ENCODE measurements at places on chromosomes 11 and 22.
A peak's percentile ranks its signal among the peaks of the same experiment; 100 is the strongest.

- no peak for DNase-seq
Observed at GRCh38 chr22:22552630-22553029, 6.4 kb downstream of the PRAME start.

- no peak for DNase-seq
Observed at GRCh38 chr11:107271425-107271824, 186.2 kb downstream of the CWF19L2 start.

GRCh38 chr22:36419177-36419911 is 31.6 kb upstream of the MYH9 start:
- no peak for DNase-seq

- DNase-seq, result no peak
Observed at GRCh38 chr11:133425245-133425644, 107.1 kb downstream of the OPCML start.

- DNase-seq, result no peak
Observed at GRCh38 chr11:37109286-37109585, 511.2 kb upstream of the RAG2 start.

DNA sequence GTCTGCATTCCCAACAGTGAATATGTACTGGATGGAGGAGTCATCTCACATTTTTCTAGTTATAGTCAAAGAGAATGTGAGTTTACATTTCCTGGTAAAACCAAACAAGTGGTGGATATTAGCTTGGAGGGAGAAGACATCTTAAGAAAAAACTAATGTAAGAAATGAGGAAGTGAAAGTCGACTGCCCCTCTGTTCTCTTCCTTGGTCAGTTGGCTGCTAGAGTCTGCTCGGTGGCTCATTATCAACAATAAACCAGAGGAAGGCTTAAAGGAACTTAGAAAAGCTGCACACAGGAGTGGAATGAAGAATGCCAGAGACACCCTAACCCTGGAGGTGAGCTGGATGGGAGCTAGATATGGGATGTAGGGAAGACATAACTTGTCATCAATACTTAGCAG is 5.8 kb downstream of the SLC22A9 start:
- no peak for DNase-seq

- no peak for DNase-seq
Observed at GRCh38 chr11:7982582-7983119, 4.5 kb upstream of the EIF3F start.

GRCh38 chr22:48897645-48898370 is 929.9 kb downstream of the BRD1 start:
- no peak for DNase-seq

GRCh38 chr11:23310276-23310675 is 450.0 kb upstream of the CCDC179 start:
- DNase-seq, result no peak

DNA sequence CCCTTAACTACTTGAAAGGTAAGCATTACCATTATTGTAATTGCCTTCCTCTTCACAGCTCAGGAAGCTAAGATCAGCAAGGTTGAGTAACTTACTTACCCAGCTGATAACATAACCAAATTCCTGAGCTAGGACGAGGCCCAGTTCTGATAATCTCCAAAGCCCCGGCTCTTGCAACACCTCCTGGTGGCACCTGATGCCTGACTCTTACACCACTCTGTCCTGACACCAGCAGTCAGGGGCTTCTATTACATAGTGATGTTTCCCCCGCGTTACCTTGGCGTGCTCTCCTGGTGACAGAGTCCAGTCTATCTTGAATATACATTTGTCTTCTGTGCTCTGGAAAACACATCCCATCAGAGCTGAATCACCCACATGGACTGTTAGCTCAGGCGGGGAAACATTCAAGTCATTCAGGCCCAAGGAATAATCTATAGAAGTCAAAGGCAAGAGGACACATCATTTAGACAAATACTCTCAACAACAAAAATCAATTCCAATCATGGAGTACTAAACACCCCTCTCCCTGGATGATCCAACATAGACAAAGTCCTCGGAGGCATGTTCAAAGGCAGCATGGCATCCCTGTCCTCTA is 12.6 kb downstream of the JAML start:
- no peak for DNase-seq

GRCh38 chr11:33515347-33515746 is 185.3 kb downstream of the C11orf91 start:
- DNase-seq, result no peak

GRCh38 chr11:60910711-60911380 is 3.1 kb upstream of the TMEM109 start:
- no peak for DNase-seq

DNA sequence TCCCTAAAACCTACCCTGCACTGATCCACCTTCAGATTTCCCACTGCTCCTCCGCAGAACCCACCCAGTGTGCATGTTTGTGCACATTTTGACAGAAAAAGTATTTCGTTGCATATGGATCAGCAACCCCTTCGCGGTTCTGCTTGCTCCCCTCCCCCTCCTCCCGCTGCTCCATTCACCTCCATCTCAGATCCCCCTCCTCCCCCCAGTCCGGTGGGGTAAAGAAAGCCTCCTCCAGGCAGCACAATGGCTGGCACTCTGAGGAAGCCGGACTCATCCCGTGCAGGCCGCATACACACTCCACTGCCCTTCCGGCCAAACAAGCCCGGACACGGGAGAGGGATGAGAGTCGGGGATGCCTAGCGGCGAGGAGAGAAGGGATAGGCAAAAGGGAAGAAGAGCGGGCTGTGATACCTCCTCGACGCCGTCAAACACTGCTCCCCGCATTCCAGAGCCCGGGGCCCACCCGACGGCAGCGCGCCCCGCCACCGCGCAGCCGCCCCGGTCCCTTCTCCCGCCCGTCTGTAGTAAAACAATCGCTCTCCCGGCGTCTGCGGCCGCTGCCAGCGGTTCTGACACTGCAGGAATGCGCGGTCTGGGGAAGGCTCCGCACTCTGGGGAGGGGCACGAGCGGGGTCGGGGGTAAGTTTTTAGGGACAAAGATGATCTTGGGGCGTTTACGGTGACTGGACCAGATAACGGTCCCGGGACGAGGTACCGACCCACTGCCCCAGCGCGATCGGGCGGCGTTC is 915 bp downstream of the FEZ1 start:
- no peak for DNase-seq

DNA sequence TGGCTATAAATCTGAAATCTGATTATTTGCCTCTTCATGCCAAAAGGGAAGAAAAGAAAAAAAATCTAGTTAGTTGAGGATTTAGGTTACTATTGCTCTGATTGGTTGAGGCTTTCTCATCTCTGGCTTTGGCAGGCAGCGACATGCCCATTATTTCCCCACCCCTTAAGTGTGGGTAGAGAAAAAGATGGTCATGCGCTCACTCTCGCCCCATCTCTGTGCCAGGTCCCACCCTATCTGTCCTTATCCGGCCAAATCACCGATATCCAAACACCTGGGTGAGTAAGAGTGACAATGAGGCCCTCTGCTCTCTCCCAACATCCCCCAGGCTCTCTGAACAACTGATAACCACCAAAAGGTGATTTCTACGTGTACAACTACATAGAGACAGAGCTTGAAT is 31.2 kb upstream of the SNX19 start:
- no peak for DNase-seq

- DNase-seq, result no peak
Observed at GRCh38 chr22:43782448-43782847, 29.7 kb downstream of the EFCAB6 start.

- peak; percentile 68 for DNase-seq
Observed at GRCh38 chr11:111982019-111982464, 43.2 kb upstream of the DLAT start.

GRCh38 chr11:117817368-117818040 is 7.0 kb downstream of the FXYD2 start:
- DNase-seq, result peak; percentile 70

GRCh38 chr22:50004918-50005317 is 7.6 kb downstream of the IL17REL start:
- DNase-seq, result no peak

DNA sequence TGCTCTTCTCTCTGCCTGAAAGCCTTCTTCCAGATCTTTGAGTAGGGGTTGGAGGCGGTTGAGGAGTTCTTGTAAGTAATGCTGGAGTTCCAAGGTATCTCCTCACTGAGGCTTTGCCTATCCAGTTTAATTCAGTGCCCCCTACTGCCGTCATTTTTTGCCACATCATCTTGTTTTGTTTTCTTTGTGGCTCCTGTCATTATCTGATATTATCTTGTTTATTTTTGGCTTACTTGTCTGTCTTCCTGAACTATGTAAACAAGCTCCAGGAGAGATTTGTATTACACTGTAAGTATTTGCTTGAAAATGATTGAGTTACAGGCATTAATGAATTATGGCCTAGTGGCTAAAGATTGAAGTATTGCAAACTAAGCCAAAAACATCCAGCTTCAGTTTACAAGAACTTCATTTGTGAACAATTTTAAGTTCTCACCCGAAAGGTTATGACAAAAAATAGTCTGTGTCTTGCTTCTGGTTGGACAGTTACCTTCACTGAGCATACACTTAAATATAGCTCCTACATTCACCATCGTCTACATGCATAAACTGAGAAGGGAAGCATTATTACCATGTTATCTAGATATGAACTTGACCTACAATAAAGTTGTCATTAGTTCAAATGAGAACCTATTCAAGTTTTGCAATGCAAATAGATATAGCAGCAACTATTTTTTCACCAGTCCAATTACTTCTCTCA is 154.8 kb downstream of the ARHGAP42 start:
- DNase-seq, result no peak

- DNase-seq, result no peak
Observed at GRCh38 chr11:3166268-3167142, 1.4 kb upstream of the OSBPL5 start.

DNA sequence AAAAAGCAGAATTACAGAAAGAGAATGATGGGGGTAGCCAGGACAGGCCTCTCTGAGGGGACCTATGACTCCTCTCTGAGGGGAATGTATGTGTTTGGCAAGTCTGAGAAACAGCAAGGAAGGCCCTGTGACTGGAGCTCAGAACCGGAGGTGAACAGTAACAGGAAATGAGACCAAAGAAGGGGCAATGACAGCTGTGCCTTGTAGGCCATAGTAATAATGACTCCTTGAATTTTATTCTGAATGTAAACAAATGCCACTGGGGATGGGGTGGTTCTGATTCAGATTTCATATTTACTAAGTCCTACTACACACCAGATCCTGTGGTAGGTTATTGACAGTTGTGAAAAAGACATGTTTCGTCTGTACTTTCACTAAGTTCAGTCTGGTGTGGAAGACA is 52.8 kb upstream of the APOA1 start:
- no peak for DNase-seq

DNA sequence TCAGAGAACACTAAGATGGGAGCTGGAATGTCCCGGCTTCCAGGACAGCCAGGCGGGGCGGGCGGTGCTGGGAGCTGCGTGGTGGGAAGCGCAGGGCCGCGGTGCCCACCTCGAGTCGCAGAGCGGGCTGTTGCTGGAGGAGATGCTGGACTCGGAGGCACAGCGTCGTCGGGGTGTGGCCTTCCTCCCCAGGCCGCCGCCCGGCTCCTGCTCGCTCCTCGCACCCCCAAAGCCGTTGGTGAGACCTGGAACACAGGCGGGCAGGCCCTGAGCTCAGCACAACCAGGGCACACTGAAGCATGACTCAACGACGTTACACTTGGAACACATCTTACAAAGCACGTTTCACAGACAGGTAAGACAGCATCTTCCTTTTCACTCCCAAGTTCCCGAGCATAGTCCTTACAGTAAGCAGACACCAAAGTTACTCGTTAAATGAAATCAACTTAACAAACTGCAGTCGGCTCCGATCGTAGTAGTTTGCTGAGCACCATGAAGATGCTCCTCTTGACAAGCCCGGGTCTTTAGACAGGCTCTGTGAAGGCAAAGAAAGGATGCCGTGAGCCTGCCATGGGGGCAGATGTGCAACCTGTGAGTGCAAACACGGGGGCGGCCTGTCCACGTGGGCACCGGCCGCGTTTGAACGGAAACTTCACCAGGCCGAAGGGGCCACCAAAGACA is 50.0 kb downstream of the BRD1 start:
- DNase-seq, result no peak

GRCh38 chr11:84687433-84687832 is 939.7 kb downstream of the DLG2 start:
- DNase-seq, result no peak

GRCh38 chr22:37235897-37236607 is 8.0 kb downstream of the RAC2 start:
- no peak for DNase-seq

GRCh38 chr11:73182824-73183321 is 35.2 kb upstream of the P2RY2 start:
- no peak for DNase-seq

DNA sequence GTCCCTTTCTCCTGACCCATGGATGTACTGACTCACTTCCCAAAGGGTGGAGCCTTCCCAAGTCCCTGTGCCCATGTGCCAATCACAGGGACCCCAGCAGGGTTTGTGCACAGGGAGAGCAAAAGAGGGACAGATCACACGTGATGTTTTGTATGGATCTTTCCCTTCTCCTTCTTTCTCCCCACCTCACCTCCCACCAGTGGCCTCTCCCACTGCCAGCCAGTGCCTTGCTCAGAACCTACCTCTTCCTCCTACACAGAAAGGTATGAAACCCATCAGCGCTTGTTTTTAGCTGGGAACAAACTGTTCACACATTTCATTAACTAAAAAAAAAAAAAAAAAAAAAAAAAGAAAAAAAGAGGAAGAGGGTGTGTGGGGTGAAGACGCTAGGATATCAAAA is 112.9 kb downstream of the DSCAML1 start:
- DNase-seq, result no peak

GRCh38 chr11:94519478-94520084 is 7.3 kb downstream of the C11orf97 start:
- DNase-seq, result peak; percentile 9

GRCh38 chr22:21593406-21594232 is 26.1 kb downstream of the UBE2L3 start:
- no peak for DNase-seq

- no peak for DNase-seq
Observed at GRCh38 chr11:17581732-17582053, 34.6 kb downstream of the OTOG start.

DNA sequence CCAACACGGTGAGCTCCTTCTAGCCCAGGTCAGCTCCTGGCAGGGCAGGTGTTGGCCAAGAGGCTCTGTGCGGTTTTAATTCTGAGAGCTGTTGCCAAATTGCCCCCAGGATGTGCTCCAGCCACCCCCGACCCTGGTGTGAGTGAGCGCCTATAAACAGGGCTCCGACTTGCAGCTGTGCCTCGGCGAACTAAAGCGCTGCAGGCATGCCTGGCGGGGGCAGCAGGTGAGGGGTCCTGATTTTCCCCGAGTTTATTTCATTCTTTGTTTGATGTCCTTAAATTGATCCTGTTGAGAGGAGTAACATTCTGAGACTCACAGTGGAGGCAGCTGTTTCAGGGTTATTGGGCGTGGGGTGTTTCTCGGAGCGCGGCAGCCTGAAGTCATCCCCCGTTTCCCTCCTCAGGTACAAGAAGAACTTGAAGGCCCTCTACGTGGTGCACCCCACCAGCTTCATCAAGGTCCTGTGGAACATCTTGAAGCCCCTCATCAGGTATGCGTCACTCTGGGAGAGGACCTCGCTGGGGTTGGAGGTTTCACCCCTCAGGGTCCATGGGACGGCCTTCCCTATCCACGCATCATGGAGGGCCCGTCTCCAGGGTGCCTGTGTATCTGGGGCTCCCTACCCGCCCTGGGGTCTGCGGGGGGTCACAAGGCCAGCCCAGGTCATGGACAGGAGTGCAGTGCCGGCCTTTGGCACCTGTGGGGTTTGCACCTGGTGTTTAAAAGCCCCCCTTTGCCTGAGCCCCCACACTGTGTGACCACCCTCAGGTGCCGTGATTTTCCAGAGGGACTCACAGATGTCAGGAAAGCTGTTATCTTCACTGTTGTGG is 62.1 kb downstream of the ARHGAP8 start:
- no peak for DNase-seq

GRCh38 chr22:44952863-44953746 is 56.7 kb downstream of the PHF21B start:
- no peak for DNase-seq

- no peak for DNase-seq
Observed at GRCh38 chr22:25510876-25511275, 53.6 kb upstream of the GRK3 start.

Data from NCI-H774 (cell line).